ENCODE measurements at places on chromosomes 11 and 22. TPM values are rescaled to one million over a fixed set of nuclear protein-coding genes. Genes with fewer than 3 reads are reported as not detected.

- DNase-seq, result peak; percentile 67
Observed at GRCh38 chr11:108854346-108854745, 189.5 kb downstream of the DDX10 start.

- no peak for DNase-seq
Observed at GRCh38 chr22:28983190-28983589, 78.4 kb downstream of the C22orf31 start.

DNA sequence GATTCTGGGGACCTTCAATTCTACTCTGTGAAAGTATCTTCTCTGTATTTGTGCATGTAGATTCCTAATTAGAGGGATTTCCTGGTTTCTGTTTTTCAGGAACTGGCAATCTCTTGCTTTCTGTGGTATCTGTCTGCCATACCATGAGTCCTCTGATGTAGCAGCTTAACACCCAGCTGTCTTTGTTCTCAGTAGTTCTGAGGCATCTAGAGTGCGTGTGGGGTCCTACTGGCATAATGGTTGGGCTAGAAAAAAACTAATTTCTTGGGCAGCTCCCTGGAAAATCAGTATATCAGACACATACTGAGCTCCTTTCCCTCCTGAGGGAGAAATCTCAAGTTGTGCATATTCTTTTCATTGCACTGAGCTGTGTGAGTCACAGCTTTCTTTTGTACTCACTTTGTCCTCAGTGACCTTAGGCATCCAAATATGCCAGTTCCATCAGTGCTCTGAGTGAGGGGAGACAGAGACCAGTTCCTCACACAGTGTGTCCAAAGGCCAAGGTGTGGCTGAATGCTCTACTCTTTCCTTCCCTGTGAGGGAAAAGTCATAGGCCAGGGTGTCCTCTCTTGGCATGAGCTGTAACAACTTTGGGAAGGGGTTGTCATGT is 35.5 kb upstream of the SLC22A24 start:
- no peak for DNase-seq

DNA sequence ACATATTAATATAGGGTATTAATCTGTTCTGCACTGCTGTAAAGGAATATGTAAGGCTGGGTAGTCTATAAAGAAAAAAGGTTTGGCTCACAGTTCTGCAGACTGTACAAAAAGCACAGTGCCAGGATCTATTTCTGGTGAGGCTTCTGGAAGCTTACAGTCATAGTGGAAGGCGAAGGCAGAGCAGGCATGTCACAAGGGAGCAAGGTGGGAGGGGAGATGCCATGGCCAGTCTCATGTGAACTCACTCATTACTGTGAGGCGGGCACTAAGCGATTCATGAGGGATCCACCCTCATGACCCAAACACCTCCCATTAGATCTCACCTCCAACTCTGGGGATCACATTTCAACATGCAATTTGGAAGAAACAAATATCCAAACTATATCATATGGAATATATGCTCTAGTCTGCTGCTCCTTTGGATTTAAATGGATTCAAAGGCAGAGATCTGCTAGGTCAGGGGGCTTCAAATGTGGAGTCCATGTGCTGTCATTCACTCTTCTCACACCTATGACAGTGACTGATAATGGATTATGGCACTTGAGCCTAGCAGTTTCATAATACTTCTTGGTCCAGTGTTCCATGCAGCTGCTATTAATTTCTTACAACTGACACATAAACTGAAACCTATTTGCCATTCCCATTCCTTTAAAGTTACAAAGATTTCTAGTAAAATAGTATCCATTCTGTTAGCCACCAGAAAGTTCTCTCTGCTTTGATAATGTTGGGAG is 146.0 kb downstream of the ATG16L2 start:
- DNase-seq, result no peak

Gene SLC22A8
- polyA plus RNA-seq, result not detected

Gene A4GALT
- polyA plus RNA-seq, result not detected

DNA sequence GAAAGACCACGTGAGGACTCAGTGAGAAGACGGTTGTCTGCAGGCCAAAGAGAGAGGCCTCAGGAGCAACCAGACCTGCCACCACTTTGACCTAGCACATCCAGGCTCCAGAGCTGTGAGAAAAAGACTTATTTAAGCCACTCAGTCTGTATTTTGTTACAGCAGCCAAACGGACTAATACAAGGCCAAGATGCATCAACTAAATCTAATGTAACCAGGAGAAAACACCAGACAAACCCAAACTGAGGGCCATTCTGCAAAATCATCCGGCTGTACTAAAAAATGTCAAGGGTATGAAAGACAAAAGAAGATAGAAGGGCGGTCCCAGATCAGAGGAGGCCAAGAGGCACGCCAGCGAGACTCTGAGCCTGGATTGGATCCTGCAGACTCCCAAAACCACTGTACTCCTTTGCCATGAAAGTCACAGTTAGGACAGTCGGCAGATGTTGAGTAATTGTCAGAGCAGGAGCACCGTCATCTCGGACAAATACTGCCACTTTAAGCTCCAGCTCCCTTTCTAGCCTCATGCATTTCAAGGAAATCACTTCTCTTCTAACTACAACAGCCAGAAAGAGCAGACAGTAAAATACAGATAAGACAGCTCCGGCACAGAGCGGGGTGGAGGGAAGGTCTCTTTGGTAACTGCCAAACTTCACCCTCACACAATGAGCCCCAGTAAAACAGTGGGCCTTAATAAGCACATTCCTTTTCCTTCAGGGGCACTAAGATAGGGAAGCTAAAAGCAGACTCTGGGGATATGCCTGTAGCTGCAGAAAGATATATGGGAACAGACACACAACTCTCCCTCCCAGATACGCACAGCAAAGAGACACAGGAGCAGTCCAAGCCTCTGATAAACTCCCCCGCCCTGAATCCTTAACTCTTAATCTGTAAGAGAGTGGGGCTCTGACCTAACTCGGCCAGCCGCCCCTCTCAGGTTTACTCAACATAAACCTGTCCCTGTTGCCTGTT is 3.5 kb upstream of the ZP1 start:
- no peak for DNase-seq

DNA sequence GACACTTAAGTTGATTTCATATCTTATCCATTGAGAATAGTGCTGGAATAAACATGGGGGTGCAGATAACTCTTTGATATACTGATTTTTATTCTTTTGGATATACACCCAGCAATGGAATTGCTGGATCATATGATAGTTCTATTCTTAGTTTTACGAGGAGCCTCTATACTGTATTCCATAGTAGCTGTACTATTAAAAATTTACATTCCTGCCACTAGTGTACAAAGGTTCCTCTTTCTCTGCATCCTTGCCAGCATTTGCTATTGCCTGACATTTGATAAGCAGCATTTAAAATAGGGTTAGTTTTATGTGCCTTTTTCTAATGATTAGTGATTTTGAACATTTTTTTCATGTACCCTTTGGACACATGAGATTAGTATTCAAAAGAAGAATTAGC is 554.2 kb downstream of the JRKL start:
- DNase-seq, result no peak

DNA sequence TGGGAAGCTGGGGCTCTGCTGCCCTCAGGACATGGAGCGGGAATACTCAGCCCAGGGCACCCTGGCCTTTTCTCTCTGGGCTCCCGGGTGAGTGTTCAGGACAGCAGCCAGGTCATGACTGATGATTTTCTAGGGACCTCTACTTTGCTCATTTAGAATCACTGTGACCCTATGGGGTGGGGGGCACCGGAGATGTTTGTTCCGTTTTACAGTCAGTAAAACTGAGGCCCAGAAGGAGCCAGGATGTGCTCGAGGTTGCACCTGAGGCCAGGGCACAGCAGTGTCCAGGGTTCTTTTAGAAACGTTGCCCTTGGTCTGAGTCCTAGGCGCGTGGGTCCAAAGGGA is 48.1 kb downstream of the SMIM38 start:
- DNase-seq, result no peak

- no peak for DNase-seq
Observed at GRCh38 chr22:48689206-48689605, 1138.5 kb downstream of the BRD1 start.

Gene APOA5
- polyA plus RNA-seq, result not detected

Gene C11orf42
- polyA plus RNA-seq, result not detected

- no peak for DNase-seq
Observed at GRCh38 chr11:61147791-61148620, 13.2 kb downstream of the VPS37C start.

GRCh38 chr11:17443926-17444690 is 32.5 kb downstream of the ABCC8 start:
- DNase-seq, result no peak

GRCh38 chr11:126544108-126545056 is 188.9 kb downstream of the ST3GAL4 start:
- DNase-seq, result no peak

DNA sequence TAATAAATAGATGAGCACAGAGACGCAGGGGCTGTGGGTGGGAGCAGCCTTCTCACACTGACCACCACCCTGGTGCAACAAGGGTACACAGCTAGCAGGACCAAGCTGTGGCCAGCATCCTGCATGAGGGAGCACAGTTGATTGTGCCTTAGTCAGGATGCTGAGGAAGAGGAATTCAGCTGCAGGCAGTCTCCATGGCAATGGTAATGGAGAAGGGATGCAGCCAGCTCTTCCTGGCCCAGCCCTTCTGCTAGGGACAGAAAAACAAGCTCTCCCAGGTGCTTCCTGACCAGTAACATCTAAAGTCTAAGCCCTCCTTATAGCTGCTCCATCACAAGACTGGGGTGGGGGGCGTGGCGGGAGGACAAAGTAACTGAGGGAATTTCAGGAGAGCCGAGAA is 363.5 kb downstream of the BUD13 start:
- DNase-seq, result no peak

DNA sequence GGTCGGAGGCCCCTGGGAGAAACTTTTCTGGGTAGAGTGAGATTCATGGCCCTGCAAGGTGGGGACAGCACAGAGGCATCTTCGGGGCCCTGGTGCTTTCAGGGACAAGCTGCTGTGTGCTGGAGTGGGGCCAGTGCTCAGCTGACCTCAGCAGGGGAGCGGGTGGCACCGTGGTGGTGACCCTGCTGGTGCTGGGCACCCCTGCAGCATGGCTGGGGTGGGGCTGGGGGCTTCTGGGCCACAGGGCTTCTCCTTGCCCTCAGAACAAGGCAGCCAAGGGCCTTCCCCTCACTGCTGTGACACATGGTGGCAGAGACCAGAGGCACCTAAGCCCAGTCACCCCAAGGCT is 24.9 kb upstream of the GNB1L start:
- DNase-seq, result no peak

Gene OR2AG2
- polyA plus RNA-seq, result not detected

Gene ESAM
- 48.6 TPM for polyA plus RNA-seq

DNA sequence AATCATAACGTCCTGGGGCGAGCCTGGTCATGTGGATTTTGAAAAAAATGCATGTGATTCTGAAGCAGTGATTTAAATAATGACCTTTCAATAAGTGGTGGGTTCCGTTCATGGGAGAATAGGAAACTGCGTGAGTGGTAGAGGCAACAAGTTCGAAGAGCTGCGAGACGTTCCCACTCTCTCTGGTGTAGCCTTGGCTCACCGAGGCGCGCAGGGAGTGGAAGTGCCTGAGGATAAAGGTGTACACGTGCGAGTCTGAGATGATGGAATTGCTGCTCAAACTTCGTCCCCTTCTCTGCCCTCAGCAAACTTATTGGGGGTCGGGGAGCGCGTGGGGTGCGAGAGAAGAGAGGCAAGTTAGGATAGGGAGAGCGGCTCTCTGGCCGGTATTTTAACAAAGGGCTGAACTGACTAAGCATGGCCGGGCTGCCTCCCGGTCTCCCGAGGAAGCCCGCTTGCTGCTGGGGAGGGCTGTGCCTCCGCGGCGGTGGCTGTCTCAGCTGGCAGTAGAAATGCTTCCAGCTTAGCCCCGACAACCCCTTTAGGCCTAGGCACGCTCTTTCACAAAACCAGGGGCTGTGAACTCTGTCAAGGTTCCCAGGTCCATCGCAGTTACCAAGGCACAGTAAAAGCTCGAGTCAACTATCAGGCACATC is 875 bp upstream of the STT3A start:
- no peak for DNase-seq

DNA sequence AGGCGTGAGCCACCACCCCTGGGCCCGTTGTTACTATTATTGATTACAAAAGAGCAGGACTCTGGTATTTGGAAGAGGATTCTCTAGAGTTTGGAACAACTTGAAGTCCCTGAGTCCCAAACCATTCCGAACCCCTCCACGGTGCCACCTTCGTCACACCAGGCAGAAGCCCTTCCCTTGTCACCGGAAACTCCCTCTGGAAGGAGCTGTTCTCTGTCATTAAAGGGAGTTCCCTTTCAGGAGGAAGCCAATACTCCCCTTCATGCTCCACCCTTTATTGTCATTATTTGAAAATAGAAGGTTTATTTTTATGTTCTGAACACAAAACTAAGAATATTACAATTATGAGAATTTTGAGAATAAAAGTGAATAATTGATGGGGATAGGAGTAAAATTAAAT is 5.1 kb upstream of the C11orf24 start:
- DNase-seq, result no peak

Gene MORC2
- polyA plus RNA-seq, result 12.1 TPM

DNA sequence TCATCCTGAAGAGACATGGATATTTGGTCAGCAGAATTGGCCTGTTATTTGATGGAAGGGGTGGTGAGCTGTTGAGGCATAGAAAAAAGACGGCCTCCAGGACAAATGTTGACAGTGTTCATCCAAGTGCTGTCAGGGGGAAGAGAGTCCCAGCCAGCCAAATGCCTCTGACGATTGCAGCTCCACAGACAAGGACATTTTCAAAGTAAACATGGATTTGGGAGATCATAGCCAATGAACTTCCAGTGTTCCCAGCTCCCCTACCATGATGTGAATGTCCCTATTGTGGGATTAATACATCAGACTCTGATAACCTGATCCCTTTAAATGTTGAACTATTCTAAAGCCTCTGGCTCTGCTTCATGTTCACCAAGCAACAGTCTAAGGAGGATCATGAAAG is 31.2 kb upstream of the PSMA1 start:
- DNase-seq, result no peak

DNA sequence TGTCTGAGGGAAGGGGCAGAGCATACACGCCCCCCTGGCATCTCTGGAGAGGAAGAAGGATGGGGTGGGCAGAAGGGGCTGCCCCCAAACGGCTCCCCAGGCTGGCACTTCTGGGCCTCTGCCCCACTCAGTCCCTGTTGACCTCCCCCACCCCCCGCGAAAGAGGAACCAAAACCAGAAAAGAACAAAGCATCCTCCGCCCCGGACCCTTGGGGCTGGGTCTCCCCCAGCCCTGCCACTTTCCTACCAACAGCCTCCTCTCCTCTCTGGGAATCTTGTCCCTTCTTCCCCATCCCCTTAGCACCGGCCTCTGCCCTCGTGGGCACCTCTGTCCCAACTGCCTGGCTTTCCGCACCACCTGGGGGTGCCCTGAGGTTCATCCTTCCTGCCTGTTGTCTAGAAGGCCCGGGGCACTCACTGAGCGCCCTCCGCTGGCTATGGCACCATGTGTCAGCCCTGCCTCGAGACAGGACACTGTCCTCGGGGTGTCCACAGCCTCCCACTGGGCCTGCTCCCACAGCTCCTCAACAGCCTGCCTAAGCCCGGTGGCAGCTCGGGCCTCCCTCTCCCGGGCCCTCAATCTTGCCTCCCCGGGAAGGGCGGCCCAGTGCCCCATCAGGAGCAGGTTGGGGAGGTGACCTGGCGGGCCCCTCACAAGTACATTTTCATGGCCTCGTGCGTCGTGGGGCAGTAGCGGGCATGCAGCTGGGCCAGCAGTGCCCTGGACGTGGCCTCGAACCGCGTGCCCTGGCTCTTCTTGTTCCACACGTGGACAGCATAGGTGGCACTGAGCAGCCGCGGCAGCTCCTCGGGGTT is 28.2 kb downstream of the A4GALT start:
- DNase-seq, result peak; percentile 77

GRCh38 chr11:22685111-22685510 is 18.7 kb downstream of the GAS2 start:
- no peak for DNase-seq

- no peak for DNase-seq
Observed at GRCh38 chr11:78907636-78908035, 333.0 kb upstream of the NARS2 start.

GRCh38 chr11:14972581-14973495 is 687 bp upstream of the CALCA start:
- no peak for DNase-seq

Gene MS4A3
- polyA plus RNA-seq, result not detected

Gene HTR3B
- polyA plus RNA-seq, result not detected

Measured in B cell (primary cell).